ENCODE measurements at places on chromosomes 6 and 20.
A peak's percentile ranks its signal among the peaks of the same experiment; 100 is the strongest.

- no peak for DNase-seq
These were observed 37.6 kb downstream of the FLRT3 start for GRCh38 chr20:14299831-14300230.

- peak; percentile 14 for DNase-seq
These were observed 217.7 kb upstream of the RIN2 start for GRCh38 chr20:19540392-19540791.

GRCh38 chr6:135210632-135211305 is 29.7 kb downstream of the MYB start:
- no peak for DNase-seq

- DNase-seq, result no peak
These were observed 75.2 kb downstream of the ZHX3 start for GRCh38 chr20:41242352-41242751.

DNA sequence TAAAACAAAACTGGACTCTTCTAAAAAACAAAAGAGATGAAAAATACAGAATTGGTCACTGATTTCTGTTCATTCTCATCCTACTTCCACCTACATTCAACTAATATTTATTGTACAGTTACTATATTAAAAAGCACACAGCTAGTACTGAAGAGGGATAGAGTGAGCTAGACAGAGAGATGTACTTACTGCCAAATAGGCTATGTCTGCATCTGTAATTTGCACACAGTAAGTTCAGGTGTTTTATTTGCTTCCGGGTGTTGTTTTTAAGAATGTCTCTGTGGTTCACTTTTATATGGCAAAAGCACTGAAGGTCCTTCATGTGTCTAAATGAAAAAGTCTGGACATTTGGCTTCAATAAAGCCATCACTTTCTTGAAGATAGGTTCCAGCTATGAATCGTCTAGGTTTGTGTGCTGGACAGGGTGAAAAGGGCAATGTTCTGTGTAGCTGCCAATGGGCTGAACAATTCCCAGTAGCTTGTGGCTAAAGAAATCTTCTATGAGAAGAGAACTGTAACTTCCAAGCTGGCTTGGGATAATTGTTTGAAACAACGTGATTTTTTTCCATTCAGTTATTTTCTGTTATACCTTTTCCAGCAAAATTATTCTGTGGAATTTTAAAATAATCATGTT is 47.3 kb downstream of the EPB41L2 start:
- peak; percentile 76 for DNase-seq
